ENCODE measurements at places on chromosomes 1 and 21.

- DNase-seq: no peak
Observed at GRCh38 chr1:27152004-27152828, 2.7 kb downstream of the SLC9A1 start.

- DNase-seq: no peak
Observed at GRCh38 chr21:46604975-46605766, at the start of gene S100B. Gene S100B (minus strand): TSS chr21:46605082. CDS start chr21:46602415, 2,667 bp downstream.

GRCh38 chr1:73948055-73948454 lies 249.9 kb downstream of the LRRIQ3 start:
- DNase-seq: no peak

DNA sequence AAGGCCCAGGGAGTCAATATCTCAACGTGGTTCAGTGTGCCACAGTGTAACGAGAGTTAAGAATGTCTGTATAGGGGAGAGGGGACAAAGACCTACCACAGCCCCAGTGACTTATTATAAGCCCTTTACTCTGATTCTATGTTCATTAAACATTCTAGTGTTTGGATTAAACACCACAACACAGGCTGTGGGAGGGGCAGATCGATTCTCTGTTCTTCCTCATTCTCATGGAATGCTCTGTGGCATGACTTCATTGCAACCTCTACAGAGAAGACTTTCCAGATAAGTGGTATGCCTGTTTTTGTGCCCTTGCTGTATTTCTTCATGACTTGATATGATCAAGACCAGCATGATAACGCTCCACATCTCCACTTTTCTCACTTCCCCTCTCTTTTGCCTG lies 39.0 kb upstream of the CD5L start:
- no peak for DNase-seq

DNA sequence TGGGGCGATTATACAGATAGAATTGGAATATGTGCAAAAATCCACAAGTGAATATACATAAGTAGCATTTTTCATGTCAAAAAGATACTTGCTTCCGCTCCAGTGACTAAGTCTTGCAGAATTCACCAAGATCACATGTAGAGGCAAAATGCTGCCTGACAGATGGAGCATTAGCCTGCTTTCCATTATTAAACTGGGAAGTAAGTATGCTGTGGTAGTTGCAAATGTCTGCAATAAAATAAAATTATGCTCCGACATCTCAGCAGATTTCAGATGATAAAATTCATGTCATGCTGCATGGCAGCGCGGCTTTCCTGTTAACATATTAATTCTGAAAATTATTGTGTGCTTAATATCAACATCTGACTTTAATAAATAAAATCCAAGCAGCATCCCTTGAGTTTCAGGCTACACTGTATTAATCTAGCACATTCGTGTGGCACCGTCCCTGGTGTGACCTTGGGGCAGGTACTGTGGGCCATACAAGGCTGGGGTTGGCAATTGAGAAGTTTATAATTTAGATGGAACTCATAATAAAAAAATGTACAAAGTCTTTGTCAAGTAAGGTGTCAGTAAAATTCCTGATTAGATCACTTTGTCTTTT lies 366.4 kb upstream of the ZP4 start:
- peak; percentile 80 for DNase-seq

GRCh38 chr1:93667642-93668041 lies 14.0 kb downstream of the BCAR3 start:
- DNase-seq: no peak

DNA sequence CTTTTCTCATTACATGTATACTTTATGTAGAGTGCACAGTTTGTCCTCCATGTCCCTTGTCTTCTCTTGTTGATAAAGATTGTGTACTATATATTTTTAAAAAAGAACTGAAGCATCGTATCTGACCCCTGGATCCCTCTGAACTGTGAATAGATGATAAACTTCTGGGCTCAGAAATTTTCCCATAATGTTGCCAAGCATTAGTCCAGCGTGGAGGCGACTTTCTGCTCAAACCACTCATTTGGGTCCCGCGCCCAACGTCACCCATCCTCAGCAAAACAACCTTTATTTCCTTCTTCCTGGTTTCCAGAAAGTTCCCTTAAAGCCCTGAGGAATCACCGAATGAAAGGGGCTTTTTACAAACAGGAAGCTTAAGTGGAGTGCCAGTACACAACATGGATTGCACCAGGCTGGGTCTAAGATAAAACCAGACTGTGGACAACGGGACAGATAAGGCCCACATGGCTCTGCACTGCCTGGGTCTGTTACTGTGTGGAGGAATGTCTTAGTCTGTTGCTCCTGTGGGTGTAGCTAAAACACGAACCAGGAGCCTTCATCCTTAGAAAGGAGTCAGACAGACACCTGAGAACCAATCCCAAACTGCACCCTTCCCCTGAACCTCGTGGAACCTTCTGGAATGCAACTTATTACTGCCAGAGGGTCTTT lies 15.6 kb downstream of the EVA1C start:
- DNase-seq: no peak

DNA sequence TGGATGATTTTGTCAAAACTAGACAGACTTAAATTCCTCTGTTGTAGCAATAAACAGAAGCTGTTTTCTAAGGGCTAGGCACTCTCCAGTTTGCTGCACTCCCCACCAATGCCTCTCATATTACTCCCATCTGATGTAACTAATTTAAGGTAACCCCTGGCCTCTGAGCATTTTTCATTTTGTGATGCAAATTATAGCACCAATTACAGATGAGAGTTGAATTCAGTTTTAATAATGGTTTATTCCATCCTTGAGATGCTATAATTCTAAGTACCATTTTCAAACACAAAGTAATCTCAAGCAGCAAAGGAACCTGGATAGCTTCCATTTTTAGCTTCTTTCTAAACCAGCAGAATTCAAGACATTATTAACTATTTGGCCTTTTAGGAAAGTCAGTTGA lies 280.4 kb upstream of the DAB1 start:
- no peak for DNase-seq

DNA sequence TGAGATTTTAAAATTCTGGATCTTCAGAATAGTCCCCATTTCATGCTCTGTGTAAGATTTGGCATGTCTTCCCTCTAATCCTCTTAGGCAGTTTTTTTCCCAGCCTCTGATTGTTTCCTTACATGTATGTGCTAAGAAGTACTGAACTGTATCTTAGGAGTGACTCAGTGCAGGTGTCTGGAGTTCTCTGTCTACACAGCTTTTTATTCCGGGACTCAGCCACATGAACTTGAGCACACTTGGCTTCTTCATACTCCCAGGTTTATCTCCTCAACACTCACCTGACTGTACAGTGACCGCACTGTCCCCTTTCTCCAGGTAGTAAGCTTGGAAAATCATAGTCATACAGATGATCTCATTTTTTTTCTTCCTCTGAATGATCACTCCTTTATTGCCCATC lies 50.7 kb downstream of the SYT14 start:
- DNase-seq: no peak

DNA sequence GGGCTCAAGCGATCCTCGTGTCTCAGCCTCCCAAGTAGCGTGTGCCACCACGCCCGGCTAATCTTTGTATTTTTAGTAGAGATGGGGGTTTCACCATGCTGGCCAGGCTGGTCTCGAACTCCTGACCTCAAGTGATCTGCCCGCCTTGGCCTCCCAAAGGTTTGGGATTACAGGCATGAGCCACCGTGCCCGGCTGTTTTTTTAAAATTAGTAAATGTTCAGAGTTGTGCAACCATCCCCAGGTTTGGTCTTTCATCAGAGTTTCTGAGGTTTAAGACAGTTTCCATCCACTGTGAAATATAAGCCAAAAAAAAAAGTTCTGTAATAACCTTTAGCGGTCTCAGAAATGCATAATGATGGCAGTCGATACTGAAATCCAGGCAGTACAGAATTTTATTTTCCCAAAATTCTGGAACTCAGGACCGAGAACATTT lies 550 bp upstream of the SYT11 start:
- DNase-seq: no peak

GRCh38 chr1:53951697-53952096 lies 5.5 kb downstream of the LRRC42 start:
- no peak for DNase-seq

DNA sequence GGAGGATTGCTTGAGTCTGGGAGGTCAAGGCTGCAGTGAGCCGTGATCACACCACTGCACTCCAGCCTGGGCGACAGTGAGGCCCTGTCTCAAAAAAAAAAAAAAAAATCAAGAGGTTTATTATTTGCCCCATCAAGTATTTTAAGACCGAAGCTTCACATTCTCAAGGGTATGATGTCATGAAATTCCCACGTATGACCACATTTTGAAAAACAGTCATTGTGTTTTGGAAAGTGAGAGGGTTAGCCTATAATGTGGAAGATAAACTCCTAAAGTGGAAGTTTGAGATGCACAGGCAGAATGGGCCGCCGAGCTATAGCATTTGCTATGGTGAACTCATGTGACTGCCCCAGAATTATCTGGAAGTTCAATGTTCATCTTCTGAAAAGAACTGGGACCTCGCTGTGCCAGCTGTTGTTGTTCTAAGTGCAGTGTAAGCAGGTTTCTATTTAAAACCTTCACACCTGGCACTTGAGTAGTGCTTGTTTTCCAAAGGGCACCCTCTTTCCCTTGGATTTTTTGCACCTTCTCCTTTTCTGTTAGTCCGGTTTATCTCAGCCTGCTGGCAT lies 96.9 kb upstream of the SLC25A33 start:
- DNase-seq: peak; percentile 56

DNA sequence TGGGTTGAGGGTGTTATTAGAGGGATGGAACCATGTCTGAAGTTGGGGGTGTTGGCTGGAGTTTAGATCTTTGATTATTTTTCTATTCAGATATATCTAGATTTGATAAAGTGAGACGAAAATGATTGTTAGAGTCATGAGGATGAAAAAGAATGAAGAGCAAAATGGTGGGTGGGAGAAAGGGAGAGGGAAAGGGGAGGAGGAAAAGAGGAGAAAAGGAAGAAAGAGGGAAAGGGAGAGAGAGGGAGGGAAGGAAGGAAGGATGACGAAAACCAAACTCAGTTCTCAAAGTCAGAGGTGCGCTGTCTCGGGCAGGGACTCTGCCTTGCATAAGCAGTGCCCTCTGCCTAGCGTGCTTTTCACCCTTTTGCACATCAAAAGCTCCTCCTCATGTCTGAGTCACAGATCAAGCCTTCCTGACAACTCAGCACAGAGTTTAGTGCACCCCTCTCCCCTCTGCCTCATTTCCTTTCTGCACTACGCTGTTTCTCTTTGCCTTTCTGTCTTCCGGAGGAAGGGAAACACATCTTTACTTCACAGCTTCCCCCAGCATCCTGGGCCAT lies 225.8 kb upstream of the PROX1 start:
- DNase-seq: peak; percentile 18

- peak; percentile 96 for DNase-seq
Observed at GRCh38 chr1:208201229-208201628, 43.0 kb downstream of the PLXNA2 start.

DNA sequence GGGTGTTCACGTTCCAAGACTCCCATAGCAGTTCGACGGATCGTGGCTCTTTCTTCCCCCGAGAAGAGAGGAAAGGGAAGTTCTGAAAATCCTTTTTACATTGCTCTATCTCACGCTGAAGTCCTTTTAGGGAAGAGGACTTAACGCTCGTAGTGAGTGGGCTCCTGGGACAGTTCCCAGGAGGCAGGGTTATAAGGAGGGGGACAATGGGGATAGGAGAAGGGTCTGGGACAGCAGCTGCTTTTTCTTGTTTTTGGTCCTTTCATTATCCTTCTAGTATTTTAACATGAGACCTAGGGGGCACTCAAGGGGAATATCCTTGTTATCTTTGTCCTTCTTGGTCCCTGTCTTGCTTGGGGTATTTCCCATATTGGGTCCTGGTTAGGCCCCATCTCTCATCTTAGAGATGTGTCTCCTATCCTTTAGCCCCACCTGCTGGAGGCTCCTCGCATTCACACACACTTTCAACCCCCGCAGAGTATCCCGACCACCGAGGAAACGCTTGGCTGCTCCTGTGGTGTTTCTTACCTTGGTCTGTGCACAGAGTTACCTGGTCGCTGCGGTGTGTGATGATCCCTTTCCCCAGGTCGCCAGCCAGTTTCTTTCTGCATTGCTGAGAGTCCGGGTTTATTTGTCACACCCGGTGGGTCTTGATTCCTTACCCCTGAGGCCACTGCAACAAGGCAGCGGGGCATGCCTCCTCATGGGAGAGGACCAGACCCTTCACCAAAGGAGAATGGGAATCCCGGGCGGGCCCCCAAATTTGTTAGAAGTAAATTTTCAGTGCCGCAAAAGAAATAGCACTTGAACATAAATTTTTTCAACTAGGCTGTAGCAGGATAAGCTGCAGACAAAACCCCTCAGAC lies 29.7 kb downstream of the SCCPDH start:
- DNase-seq: peak; percentile 66

GRCh38 chr1:8019229-8019620 lies 6.9 kb downstream of the ERRFI1 start:
- peak; percentile 35 for DNase-seq

DNA sequence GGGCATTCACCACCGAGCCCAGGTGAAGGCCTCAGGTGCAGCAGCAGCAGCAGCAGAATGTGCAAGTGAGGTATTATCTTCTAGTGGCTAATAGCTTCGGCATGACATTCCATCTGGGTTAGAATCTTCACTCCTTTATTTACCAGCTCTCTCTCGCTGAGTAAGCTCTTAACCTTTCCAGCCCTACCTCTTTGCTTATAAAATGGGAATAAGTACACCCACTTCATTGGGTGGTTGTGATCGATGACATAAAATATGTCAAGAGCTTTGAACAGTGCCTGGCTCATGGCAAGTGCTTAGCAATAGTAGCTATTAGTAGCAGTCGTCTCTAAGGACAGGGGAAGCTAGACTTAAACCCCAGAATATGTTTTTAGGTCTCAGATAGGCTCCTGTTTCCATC lies 149.5 kb downstream of the NOS1AP start:
- no peak for DNase-seq

DNA sequence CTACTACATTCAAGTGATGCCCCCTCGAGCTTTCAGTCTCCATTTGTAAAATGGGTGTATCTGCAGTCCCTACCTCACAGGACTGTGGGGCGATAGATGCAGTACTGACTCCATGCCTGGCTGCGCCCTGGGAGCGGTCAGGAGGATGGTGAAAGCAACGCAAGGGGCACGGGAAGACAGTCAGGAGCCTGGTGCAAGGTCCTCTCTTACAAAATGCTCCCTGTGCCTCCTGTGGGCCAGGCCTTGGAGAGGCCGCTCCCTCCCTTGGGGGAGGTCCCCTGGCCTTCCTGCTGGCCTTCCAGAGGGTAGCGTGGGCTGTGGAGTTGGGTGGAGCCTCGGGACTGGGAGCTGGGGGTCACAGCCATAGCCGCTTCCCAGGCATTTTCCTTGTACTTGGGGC lies 21.6 kb downstream of the FAM151A start:
- no peak for DNase-seq

GRCh38 chr21:16302851-16303282 lies 573.1 kb downstream of the USP25 start:
- DNase-seq: peak; percentile 34

GRCh38 chr1:153888533-153888932 lies 34.2 kb downstream of the GATAD2B start:
- DNase-seq: no peak

DNA sequence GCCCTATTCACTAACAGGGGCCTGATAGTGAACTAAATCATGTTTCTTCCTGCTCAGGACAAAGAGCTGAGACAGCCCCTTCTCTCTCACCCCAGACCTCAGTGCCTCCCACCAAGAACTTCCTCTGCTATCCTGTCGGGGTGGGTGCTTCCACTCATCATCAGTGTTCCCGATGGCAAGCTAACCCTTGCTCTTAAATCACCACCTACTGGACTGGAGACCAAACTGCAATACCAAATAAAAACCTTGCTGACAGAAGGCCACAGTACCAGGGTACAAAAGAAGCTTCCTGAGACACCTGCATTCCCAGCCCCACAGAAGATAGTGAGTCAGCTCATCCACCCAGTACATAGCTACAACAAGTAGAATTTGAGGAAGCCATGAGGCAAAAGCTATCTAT lies 799.5 kb downstream of the LTN1 start:
- DNase-seq: no peak

- DNase-seq: no peak
Observed at GRCh38 chr1:65297706-65298105, 11.6 kb upstream of the DNAJC6 start.

GRCh38 chr1:30368651-30369240 lies 354.6 kb downstream of the MATN1 start:
- no peak for DNase-seq

Measured in fibroblast of upper back skin (primary cell).